ENCODE measurements at places on chromosomes 1 and 21.

GRCh38 chr1:231611851-231612250, 14.7 kb upstream of the DISC1 start:
- DNase-seq, result no peak

DNA sequence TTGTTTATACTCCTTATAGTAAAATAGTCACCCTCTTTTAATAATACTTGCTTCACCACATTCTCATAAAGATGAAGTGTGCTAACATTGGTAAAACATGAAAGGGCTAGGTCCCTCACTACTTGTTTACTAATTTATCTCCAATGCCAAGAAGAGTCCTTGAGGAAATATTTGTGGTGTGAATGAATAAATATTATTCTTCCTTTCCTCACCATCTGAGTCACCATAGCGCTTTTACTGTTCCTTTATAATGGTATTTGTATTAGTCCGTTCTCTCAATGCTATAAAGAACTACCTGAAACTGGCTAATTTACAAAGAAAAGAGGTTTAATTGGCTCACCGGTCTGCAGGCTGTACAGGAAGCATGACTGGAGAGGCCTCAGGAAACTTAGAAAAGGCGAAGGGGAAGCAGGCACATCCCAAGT, 222.8 kb upstream of the ZRANB2 start:
- DNase-seq, result no peak

DNA sequence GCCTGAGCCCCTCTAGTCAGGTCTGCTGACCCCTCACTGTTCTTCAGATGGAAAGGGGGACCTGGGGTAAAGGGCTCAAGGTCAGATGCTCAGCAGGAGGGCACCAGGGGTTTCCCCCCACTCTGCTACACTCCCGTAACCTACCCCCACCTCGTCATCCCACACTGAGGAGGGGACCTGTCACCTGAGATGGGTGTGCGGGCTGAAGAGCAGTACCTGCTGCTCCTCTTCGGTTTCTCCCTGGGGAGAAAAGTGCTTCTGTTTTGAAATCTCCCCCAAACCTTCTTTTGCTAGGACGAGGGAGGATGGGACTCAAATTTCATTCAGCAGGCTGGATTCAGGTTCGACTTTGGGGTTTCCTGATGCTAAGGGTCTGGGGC, 65.2 kb downstream of the SYT2 start:
- DNase-seq, result no peak

DNA sequence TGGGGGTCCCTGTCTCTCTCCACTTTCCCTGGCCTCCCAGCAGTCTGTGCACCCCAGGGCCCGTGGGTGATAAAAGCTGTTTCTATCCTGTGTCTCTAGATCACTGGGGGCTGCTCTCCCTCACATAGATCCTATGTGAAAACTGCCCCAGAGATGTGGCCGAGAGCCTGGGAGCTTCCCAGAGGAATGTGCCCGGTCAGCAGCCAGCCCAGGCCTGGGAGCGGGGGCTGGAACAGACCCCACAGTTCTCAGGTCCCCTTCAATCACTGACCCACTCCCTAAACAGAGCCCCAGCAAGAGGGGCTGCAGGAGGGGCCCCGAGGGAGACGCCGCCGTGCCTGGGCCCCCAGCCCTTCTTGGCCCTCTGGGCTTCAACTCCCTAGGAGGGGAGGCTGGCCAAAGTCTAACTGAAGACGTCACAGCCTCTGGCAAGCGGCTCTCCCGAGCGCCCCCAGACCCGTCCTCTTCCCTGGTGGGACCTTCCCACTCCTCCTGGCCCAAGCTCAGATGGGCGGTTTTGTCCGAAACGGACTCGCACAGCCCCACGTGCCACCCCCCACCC, 403 bp downstream of the MXRA8 start:
- DNase-seq, result no peak

- DNase-seq, result no peak
Observed at GRCh38 chr1:48028218-48029069, 31.3 kb upstream of the TRABD2B start.

Data from effector CD8-positive, alpha-beta T cell (primary cell).